ENCODE measurements at places on chromosomes 6 and 20.

DNA sequence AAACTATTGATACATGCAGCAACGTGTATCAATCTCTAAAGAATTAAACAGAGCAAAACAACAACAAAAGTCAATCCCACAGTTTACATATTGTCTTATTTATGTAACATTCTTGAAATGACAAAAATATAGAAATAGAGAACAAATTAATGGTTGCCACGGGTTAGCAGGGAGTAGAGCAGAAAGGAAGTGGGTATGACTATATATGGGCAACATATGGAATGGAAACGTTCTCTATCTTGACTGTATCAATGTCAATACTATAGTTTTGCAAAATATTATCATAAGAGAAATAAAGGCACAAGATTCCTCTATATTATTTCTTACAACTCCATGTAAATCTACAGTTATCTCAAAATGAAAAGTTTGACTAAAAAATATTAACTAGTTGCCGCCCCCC is 12.8 kb downstream of the AK9 start:
- DNase-seq, result no peak

GRCh38 chr6:10190042-10190441 is 224.8 kb downstream of the TFAP2A start:
- no peak for DNase-seq

DNA sequence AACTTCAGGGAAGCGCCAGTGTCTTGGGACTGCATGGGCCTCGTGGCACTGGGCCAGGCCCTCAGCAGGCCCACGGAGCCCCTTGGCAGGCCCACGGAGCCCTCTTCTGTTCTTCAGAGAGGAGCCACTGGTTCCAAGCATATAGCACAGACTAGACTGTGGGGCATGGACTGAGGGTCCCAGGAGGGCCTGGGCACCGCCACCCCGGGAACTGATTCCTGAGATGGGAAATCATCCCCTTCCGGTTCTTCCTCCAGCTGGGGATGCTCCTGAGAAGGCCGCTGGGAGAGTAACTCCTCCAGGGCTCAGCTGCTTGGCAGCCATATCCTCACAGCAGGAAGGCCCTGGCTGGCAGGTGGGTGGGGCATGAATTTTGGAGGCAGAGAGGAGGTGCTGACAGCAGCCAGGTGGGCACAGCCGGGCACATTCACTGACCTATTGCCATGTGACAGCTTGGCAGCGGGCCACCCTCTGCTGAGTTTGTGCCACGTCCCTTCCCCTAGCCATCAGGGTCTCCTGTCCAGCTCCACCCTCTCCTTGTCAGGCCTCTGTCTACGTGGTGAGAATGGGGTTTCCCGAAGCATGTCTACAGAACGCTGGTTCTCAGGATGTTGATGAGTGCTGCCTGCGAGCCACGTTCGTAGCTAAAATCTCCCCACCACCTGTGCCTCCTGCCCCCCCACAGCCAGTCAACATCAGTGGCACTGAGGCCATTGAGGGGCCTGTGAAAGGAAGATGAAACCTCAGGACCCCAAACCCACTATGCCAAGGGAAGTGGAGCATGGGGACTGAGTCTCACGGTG is 152.1 kb downstream of the TAF4 start:
- DNase-seq, result no peak

DNA sequence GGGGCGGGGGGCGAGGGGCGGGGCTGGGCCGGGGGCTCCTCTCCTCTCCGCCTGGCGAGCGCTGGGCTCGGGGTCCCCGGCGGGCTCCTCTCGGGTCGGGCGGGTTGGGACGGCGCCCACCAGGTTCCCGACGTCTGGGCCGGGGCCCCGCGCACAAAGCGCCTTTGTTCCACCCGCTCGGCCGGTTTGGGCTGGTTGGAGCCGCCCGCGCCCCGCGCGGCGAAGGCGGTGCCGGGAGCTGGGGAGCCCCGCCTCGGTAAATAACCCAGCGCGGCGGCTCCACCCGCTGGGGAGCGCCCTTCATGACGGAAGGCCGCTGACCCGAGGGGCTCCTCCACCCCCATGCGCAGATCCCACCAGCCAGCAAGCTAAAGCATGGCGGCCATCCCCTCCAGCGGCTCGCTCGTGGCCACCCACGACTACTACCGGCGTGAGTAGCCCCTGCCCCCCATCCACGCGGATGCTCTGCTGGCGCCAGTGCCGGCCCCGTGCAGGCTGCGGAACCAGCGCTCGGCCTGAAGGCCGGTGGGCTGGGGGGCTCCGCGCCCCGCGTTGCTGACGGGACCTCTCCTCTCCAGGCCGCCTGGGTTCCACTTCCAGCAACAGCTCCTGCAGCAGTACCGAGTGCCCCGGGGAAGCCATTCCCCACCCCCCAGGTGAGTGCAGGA is 503 bp downstream of the PPDPF start:
- DNase-seq, result peak; percentile 90

- no peak for DNase-seq
Measured at GRCh38 chr6:3230256-3230882, 2.9 kb upstream of the TUBB2B start.

GRCh38 chr6:73028124-73028766 is 197.1 kb downstream of the KHDC1L start:
- no peak for DNase-seq

GRCh38 chr20:38147751-38148150 is 17.3 kb downstream of the TGM2 start:
- DNase-seq, result no peak

- DNase-seq, result no peak
Measured at GRCh38 chr6:119240257-119241110, 109.1 kb downstream of the MAN1A1 start.

DNA sequence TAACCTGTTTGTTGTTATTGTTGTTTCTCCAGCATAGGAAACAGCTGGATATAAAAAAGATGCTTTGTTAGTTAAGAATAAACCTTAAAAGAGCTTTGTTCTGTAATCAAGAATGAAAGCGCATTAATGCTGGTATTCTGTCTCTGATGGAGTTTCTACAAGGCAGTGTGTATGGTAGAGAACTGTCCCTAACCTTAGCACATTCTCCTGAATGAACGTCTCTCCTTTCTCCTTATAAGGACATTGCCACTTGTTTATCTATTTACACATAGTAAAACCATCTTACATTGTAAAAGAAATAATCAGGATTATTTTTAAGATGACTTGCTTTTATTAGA is 33.8 kb upstream of the LCA5 start:
- DNase-seq, result no peak

DNA sequence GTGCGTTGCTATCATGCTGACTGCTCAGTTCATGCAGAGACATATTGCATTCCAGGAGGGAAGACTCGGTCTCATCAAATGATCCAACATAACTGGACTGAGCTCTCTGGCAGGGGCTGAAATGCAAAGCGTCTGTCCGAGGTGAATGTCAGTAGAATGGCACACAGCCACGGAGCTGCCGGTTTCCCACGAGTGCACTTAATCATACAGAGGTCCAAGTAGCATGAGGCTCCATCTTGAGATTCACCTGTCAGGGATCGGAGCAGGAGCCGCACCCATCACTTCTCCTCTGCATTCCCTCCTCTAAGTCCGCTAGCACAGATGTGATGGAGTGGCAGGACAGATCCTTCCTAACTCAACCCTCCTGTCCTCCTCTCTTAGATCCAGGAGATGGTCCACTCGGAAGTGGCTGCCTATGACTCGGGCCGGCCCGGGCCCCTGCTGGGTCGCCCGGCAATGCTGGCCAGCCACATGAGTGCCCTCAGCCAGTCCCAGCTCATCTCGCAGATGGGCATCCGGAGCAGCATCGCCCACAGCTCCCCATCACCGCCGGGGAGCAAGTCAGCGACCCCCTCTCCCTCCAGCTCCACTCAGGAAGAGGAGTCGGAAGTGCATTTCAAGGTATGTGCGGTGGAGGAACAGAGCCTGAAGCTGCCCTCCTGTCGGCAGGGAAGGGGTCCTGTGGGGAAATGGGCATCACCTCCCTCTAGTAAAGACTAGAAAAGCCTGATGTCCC is 135.9 kb downstream of the JPH2 start:
- DNase-seq, result no peak

GRCh38 chr20:43187476-43188233 is 2.1 kb downstream of the PTPRT start:
- peak; percentile 85 for DNase-seq

- no peak for DNase-seq
Measured at GRCh38 chr6:22298475-22298890, 1.6 kb upstream of the PRL start.

GRCh38 chr6:28480253-28480932 is 35.2 kb downstream of the GPX6 start:
- no peak for DNase-seq

- DNase-seq, result no peak
Measured at GRCh38 chr6:33737267-33738026, 9.3 kb downstream of the IP6K3 start.

GRCh38 chr6:121917263-121917829 is 481.9 kb downstream of the GJA1 start:
- DNase-seq, result no peak

DNA sequence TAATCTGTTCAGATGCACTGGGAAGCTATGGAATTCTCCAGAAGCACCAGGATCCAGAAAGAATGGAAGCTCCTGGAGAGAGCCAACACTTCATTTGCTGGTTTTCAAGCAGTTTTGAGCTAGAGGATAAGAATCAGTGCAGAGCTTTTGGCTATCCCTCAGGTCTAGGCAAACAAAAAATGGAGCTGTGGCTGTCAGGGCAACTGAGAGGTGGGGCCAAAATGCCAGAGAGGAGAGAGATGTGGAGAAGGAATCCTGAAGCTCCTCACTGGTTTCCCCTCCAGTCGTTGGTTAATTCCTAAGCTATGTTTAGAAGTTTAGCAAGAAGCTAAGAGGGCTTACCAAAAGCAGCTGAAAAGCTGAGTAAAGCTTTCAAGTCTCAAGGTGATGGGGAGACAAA is 294.2 kb upstream of the JARID2 start:
- no peak for DNase-seq

DNA sequence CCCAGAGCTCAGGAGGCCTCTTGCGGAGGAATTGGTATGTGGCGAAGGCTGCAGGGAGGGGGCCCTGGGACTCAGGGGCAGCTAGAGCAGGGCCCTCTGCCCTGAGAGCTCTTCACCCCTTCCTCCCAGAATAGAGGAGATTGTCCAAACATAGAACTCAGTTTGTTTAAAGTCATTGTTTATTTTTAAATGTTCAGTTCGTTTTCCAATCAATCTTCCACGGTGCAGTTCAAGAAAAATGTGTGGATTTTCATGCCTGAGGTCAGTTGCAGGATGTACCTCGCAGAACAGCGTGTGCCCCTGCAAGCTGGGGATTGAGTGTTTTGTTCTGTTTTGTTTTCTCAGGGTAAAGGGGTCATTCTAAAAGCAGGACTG is 37.2 kb downstream of the MGME1 start:
- no peak for DNase-seq

- DNase-seq, result no peak
Measured at GRCh38 chr6:41404182-41404845, 68.9 kb downstream of the NCR2 start.

Measured in GM13976 (cell line).